Articular chondrocyte of knee joint (primary cell): ENCODE measurements at places on chromosomes 5 and 9. TPM values are rescaled to one million over a fixed set of nuclear protein-coding genes. Genes with fewer than 3 reads are reported as not detected.

Gene SPRY4
- total RNA-seq: 11.9 and 27.2 TPM in 2 replicates

Gene ANKRD34B
- not detected in 2 replicates for total RNA-seq

Gene PKD2L2
- total RNA-seq: 0.13 TPM in 1 of 2 replicates, not detected in the other

Gene EQTN
- total RNA-seq: not detected in 2 replicates

Gene GPR151
- total RNA-seq: not detected in 2 replicates

Gene NAIP
- 7.8 and 8.1 TPM in 2 replicates for total RNA-seq

Gene FAM151B
- 13.7 and 14.6 TPM in 2 replicates for total RNA-seq

Gene COL23A1
- total RNA-seq: under 0.01 TPM in 1 of 2 replicates, not detected in the other

Gene SLC46A2
- 0.11 TPM in 1 of 2 replicates, not detected in the other for total RNA-seq

Gene LCN15
- not detected in 2 replicates for total RNA-seq

Gene PCDHB12
- 1.0 and 1.3 TPM in 2 replicates for total RNA-seq

Gene OR2S2
- 0.39 and 0.43 TPM in 2 replicates for total RNA-seq

Gene CD72
- 2.7 and 2.8 TPM in 2 replicates for total RNA-seq

Gene INSL6
- total RNA-seq: not detected in 2 replicates

Gene LIX1
- 0.11 TPM in 1 of 2 replicates, not detected in the other for total RNA-seq

Gene ZCCHC10
- total RNA-seq: 12.5 and 14.4 TPM in 2 replicates

Gene SOX30
- under 0.01 TPM in 1 of 2 replicates, not detected in the other for total RNA-seq

Gene BTNL9
- total RNA-seq: not detected in 2 replicates

Gene IRX2
- total RNA-seq: 0.39 and 0.97 TPM in 2 replicates

Gene GPR150
- total RNA-seq: under 0.01 TPM in 1 of 2 replicates, not detected in the other

Gene BARX1
- 74.6 and 88.3 TPM in 2 replicates for total RNA-seq

Gene TSSK1B
- 0.43 and 0.52 TPM in 2 replicates for total RNA-seq

Gene GPR21
- total RNA-seq: 2.4 and 3.6 TPM in 2 replicates

Gene PCDHGA3
- 3.7 and 6.2 TPM in 2 replicates for total RNA-seq

Gene CDH18
- total RNA-seq: under 0.01 and 0.22 TPM in 2 replicates

Gene CBY3
- total RNA-seq: not detected in 2 replicates

Gene STARD4
- total RNA-seq: 48.3 and 56.3 TPM in 2 replicates
